ENCODE measurements at places on chromosomes 4 and X.

DNA sequence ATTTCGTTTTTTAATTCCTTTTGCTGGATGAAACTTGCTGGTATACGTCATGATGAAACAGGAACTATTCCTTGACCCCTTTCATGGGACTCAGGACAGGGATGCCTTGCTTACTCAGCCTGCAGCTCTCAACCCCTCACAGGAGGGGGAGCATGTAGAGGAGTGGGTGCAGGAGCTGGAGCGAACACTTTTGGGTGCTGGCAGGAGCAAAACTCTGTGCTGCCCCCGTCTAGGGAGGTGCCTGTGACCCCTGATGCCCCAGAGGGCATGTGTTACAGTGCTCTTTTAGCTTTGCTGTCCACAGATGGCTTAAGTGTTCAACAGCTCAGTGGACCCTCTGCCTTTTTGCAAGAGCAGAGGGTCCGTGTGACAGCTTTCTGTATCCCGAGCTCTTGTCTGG is 56.8 kb upstream of the TEX13C start:
- DNase-seq, result no peak

DNA sequence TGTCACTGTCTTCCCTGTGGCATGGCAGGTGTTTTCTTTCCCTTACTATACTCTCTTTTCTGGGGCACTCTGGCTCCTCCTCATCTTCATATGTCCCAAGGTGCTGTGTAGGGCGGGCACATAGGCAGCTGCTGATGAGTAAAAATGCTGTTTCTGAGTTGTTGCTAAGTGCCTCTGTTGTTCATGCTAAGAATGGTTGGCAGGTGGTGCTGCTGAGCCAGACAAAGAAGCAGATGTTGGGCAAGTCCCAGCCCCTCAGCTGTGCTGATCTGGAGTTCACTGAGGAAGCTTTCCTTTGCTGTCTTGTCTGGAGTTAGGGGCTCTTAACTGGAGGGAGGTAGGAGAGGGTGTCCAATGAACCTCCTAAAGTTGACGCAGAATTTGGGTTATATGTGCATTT is 40.6 kb downstream of the HADH start:
- DNase-seq, result peak; percentile 17

DNA sequence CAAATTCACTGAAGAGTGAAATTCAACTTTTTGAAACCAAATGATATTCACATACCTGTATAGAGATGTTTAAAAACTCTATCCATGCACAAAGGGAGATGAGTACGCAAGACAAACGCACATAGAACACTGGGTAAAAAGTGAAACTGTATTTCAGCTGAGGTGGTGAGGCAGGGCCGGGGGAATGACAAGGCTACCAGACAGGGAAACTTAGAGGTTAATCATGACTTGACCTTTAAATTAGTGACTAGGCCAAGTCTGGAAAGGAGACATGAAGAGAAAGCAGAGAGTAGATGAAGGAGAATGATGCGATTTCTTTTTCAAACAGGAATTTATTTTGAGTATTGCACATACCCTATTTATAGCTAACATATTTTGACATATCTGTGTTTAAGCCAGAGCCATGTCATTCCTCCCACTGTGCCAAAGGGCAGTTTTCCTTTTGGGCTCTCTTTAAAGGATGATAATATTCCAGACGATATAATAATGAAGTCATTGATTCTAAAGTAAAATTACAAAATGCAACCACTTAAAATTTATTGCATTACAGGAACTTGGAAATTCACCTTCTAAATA is 49.4 kb downstream of the ARHGEF6 start:
- DNase-seq, result no peak

- DNase-seq, result no peak
Observed at GRCh38 chrX:45807572-45808425, 607.1 kb upstream of the DIPK2B start.

DNA sequence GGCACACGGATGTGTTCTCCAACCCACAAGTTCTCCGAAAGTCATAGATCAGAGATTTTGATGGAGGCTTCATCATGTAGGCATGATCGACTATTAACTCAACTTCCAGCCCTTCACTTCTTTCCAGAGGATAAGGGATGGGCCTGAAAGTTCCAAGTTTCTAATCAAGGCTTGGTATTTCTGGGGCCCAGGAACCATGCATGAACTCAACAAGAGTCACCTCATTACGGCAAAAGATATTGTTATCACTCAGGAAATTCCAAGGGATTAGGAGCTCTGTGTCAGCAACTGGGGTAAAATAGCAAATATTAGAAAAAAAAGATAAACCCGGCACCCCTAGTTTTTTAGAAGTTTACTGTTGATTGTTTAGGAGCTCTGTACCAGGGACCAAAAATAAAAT is 240.1 kb upstream of the PPP1R2C start:
- no peak for DNase-seq

DNA sequence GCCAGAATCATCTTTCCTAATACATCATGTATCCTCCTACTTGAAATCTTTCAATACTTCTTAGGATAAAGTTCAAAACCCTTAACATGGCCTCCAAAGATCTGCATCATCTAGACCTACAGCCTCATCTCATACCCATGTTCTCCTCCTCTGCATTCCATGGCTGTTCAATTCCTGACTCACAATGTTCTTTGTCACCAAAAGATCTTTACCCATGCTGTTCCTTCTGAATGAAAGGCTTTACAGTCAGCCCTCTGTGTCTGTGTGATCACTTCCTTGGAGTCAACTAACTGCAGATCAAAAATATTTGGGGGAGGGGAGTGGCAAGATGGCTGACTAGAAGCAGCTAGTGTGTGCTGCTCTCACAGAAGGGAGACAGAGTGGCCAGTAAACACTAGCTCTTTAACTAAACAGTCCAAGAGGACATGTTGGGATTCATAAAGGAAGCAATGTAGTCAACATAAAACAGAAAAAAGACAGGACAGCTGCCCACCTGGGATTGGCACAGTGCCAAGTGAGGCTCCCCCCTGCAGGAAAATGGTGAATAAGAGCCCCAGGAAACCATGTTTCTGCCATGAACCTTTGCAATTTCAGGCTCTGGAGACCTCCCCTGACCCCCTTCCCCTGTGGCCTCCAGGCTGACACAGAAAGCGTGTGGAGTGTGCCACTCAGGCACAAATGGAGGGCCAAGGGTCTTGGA is 31.9 kb downstream of the CBR4 start:
- DNase-seq, result no peak

DNA sequence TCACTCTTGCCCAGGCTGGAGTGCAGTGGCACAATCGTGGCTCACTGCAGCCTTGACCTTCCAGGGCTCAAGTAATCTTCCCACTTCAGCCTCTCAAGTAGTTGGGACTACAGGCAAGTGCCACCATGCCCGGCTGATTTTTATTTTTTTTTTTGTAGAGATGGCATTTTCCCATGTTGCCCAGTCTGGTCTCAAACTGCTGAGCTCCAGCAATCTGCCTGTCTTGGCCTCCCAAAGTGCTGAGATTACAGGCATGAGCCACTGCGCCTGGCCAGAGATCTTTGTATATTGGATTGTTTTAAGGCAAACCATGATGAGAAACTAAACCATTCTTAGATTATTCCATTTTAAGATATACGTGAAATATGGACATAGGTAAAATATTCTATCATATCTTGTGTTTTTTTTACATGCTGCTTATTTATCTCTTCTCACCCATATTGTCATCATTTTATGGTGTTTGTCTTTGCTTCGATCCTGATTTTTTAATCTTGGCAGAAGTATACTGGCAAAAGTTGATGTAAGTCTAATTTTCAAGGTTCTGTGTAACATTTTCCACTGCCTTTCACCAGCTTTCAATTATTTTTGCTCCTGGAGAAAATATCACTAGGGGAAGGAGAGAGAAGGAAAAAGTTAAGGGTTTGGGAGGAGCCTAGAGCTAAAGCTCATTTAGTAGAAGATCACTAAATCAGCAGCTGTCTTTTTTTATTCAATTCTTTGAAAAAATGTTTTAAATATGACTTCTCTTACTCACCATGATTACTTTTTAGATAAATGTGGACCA is 27.8 kb downstream of the PDLIM5 start:
- DNase-seq, result no peak

GRCh38 chr4:38795087-38795486 is 9.5 kb downstream of the TLR1 start:
- no peak for DNase-seq

DNA sequence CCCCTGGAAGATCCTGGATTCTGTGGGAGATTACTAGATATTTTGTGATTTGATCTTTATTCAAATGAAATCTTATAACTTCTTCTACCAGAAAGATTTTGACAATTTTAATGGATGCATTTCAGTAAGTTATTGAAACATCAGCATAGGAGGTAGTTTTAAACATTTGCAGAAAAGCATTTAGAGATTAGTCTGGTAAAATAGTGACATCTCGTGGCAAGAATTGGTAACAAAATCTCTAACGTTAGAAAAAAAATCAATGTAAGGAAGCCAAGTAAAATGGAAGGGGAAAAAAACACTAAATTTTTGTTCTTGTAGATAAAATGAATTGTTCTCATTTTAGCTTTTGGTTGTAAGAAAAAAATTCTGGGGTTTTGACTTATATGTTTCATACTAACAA is 73.3 kb downstream of the TASL start:
- DNase-seq, result no peak

DNA sequence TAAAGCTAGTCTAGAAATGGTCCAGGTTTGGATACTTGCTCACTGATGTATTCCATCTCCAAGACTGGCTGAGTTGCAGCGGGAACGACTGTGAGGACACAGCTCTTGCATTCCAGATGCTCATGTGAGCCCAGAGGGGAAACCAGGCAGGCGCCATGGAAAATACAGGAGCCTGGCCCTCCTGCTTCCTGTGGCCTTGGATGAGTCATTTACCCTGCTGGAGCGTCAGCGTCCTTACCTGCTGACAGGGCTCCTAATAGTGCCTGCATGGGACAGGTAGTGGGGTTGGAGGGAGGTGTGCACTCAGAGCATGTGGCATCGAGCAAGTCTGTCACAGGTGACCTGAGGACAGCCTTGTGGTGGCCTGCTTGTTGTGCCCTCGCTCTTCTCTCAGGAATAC is 69.4 kb downstream of the NSG1 start:
- no peak for DNase-seq

- DNase-seq, result no peak
Observed at GRCh38 chr4:113823291-113823659, 61.7 kb upstream of the CAMK2D start.

GRCh38 chr4:22485737-22486136 is 30.1 kb downstream of the ADGRA3 start:
- DNase-seq, result no peak

DNA sequence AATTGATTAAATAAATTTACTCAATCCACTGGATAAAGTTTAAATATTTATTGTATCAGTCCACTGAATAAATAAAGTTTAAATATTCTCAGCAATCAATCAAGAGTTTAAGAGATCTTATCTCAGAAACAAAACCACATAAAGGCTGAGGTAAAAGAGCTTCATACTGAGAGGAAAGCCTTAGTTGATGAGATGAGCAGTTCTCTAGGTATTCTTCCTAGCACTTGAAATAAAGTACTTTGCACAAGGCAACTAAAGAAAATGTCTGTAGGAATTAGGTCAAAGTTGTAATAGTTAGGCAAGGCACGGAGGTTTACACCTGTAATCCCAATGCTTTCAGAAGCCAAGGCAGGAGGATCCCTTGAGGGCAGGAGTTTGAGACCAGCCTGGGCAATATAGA is 63.5 kb downstream of the UCHL1 start:
- DNase-seq, result no peak

- DNase-seq, result no peak
Observed at GRCh38 chrX:40095583-40096394, 2.0 kb downstream of the BCOR start.

DNA sequence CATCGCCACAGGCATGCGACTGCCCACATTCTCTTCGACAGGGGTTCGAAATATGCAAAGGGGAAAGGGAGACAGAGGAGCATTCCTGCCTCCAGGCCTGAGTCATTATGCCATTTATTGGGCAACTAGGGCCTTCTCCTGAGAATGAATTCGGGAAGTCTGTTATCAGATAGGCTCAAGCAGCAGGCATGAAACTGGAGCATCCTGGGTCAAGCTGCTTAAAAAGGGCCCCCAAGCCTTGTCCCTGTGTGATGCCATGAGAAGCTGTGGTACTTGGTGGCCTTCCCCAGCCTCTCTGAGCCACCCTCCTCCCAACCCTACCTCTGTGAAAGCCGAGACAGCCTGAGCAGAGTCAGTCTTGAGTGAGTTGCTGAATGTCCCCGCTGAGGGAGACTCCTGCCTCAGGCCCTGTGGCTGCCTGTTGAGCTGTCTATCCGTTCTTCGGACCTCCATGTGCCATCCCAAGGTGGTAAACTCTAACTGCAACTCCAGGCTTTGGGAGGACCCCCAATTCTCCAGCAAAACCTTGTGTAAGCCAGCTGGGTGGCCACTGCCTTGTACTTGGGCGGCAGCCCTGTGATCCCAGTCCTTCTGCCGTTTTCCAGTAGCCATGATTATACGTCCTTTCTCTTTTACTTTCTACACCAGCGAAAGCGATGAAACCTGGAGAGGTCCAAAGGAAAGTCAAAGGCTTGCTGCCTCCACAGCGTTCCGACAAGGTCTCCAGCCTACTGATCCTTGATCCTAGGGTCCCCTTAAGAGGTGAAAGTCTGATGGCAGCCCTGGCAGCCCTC is 37.7 kb downstream of the NBDY start:
- no peak for DNase-seq

- DNase-seq, result no peak
Observed at GRCh38 chrX:11965436-11965835, 172.8 kb upstream of the FRMPD4 start.

DNA sequence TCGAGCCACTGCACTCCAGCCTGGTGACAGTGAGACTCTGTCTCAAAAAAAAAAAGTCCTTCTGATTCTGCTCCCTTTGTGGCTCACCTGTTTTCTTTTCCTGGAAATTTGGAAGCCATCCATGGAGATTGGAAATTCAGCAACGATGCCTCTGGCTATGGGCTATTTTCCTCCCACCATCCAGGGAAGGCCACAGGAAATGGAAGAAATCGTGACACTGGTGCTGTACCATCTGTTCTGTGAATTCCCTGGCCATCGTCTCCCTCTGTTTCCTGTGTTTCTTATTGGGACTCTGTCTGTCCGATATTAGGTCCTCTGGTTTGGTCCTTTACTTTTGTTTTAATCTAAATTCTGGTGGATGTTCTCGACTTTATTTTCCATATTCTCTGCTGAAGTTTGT is 29.4 kb upstream of the ADRA2C start:
- DNase-seq, result no peak

- no peak for DNase-seq
Observed at GRCh38 chrX:42776195-42776594, 1.8 kb downstream of the PPP1R2C start.

Measured in CMK (cell line).